Spinal cord (tissue), 10 donors: ENCODE measurements at places on chromosomes 1 and 21. TPM values are rescaled to one million over a fixed set of nuclear protein-coding genes. Genes with fewer than 3 reads are reported as not detected.

DNA sequence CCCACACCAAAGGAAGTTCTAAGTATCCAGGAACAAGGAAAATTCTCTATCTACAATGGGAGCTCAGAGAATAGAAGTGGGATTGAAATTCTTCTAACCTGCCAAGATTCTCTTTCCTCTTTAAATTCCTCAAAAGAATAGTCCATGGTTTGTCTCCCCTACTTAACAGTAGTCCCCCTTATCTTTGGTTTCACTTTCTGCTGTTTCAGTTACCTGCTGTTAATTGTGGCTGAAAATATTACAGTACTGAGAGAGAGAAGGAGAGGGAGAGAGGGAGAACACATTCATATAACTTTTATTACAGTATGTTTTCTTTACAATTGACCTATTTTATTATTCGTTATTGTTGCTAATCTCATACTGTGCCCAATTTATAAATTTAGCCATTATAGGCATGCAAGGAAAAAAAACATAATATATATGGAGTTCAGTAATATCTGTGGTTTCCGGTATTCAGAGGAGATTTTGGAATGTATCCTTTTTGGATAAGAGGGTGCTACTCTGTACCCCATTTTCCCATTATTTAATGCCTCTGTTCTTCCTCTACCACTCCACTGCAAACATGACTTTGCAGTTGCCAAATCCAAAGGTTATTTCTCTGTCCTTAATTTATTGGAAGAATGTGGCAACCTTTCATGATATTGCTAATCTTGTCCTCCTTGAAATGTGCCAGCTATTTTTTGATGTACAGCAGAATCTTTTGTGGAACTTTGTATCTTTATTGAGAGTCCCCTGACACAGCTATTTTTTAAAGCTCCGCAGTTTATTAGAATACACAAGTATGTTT, 68.0 kb downstream of the USP25 start:
- no peak for DNase-seq

GRCh38 chr1:187244623-187245022, 415.9 kb downstream of the PLA2G4A start:
- DNase-seq = no peak

- no peak for DNase-seq
Measured at GRCh38 chr1:58447886-58448285, 98.6 kb downstream of the OMA1 start.

DNA sequence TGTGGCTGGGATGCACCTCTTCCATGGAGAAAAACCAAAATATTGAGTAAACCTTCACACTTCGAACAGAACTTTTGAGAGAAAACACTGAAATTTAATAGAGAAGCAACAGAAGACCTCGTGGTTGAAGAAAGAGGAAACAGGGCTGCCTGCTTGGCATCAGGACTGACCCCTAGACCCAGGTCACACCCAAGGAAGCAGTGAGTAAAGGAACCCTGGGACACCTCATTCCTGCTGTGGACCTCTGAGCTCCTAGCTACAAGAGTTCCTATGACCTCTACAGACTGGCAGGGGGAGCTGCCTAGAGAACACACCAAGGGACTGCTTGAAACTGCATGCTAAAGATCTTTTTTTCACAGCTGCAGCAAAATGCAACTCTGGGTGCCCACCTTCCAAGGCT, 67.8 kb downstream of the FASLG start:
- no peak for DNase-seq

DNA sequence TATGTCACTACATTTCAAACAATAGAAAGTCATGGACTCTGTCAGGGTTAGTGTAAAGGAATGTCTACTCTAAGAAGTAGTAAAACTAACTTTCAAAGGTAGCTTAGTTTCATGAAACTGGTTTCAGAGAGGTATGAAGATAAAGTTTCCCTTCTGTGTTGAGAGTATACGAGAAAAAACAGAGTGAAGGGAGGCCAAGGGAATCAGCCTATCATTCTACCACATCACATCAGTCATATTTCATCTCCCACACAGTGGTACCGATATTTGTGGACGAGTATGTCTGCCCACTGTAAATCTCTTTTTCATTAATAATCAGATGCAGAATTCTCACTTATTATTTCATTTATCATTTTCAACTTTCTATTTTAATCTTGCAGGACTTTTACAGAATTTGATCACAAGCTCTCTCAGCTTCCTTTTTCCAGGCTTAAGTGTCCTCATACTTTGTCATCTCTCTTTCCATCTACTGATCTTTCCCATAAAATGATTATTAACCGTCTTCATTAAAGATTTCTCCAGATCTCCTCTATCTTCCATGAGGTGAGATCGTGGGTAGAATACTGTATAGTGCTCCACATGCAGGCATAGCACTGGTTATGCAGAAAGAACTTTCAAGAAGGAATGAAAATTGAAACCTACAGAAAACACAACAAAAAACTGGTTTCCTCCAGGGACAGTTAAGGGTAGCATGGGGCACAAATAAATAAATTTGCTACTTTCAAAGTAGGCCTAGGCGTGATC, 11.5 kb upstream of the IFI16 start:
- DNase-seq = no peak

GRCh38 chr1:153680120-153680403, 1.6 kb downstream of the NPR1 start:
- DNase-seq = no peak

DNA sequence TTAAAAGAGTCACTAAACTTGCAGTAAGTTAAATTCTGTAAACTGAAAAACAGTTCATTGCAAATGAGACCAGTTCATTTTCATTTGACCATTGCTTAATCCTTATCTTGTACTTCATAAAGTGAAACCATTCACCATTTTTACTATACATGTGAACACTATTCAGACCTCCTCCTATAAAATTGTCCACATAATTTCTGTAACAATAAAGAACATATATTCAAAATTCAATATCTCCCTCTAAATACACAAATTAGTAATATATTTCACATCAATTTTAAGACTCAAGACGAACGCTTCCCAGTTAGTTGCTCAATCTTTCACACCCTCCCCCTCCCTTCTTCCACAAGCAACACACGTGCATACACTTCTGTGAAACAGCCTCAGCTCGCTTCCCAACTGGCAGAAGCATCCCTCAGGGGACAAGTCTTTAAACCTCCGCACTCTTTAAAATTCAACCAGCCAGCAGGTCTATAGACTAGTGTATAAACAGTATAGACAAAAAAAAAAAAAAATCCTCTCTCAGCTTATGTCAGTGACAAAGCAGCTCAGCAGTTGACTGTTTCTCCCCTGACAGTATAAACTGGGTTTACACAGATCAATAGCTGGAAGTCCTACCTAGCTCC, 99.6 kb downstream of the DENND1B start:
- DNase-seq = no peak

DNA sequence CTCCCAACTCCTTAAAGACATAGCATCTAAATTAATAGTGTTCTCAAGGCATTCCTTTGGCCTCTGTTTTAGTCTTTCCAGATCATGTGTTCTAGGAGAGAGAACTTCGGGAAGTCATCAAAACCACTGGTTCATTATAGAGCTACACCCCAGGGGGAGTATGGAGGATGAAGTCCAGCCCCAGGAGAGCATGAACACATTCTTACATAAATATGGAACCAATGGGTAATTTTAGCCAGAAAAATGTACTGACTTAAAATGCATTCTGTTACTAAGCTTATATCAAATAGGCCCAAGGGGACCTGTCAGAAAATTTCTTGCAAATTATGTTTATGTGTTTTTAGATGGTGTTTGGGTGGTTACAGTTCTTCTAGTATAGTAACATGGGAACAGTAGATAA, 165.2 kb downstream of the NTMT2 start:
- no peak for DNase-seq

DNA sequence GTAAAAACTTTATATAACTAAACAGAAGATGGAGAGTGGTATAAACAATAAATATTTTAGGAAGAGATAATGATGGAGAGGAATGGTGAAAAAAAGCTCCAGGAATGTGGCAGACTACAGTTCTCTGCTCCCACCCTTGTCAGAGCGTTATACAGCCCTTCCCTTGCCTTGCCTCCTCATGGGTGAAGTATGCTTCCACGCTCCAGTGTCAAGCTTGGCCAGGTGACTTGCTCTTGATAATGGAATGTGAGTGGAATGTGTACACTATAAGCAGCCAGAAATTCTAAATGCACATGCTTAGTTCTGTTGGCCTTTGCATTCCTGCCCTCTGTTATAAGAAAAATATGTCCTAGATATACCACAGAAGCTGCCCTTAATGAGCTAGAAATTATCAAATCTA, 24.7 kb upstream of the POGK start:
- DNase-seq = no peak

- no peak for DNase-seq
Measured at GRCh38 chr21:31900121-31900895, 27.5 kb downstream of the HUNK start.

GRCh38 chr1:221965252-221965651, 223.4 kb upstream of the DUSP10 start:
- DNase-seq = no peak

- DNase-seq = no peak
Measured at GRCh38 chr1:151729966-151730291, 8.6 kb downstream of the RIIAD1 start.

GRCh38 chr1:116486424-116486823, 84.4 kb downstream of the CD58 start:
- no peak for DNase-seq

DNA sequence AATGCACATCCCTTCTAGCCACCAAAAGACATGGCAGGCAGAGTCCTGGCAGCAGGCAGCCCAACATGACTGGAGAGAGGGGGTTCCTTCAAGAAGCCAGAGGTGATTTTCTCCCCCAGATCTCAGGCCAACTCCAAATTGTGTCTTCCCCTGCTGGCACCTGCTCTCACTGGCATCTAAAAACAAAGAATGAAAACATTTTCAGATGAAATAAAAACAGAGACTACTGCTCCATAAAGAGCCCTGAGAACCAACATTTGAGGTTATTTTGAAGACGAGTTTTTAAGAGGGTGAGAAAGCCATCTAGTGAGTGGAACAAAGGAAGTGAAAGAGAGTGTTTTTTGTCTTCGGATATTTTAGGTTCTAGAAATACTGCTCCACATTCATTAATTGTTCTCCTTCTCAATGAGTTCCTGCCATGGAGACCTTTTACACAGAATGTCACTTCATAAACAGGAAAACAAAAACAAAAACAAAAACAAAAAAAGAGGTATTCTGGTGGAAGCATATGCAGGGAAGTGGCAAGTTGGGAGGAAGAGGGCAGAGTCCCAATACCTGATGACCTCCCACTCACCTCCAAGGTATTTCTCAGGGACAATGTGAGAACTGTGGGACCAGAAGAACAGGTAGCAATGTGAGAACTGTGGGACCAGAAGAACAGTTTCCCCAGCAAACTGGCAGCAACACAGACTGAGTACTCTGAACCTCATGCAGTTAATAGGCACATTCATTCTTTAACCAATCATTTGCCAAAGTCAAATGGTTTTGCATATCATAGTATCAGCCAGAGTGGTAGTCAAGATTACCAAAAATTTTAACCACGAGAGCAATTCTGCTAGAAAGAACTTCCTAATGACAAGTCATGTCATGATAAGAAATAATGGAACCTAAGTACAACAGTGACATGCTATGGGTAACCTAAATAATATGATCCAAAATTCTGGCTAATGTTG, 50.0 kb downstream of the KIAA0319L start:
- DNase-seq = no peak

DNA sequence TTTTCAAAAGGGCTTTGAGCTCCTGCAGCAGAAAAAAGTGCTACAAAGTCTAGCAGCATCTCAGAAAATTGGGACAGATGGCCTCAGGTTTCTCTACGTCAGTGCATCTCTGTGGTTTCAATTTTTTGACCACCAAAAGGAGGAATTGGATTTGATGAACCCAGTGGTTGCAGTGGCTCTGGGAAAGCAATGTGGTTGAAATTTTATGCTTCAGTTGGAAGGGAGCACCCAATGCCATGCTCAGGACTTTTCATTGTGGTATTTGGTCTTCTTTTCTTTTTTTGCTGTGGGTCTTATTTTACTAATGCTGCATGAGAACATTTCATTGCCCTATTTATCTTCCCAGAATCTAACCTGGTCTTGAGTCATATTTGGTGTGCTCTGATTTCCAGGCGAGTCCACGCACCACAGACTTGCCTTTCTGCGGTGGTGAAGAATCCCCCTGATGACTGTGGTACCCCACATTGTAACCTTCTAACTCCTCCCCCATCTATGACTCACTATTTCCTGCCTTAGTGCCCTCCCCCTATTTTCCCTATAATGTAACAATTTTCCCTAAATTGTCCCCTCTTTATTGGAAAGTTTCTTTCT, 56.7 kb downstream of the S1PR1 start:
- no peak for DNase-seq

The AMIGO1 gene
- polyA plus RNA-seq = 17.7 TPM

The HCRTR1 gene
- 4.2 TPM for polyA plus RNA-seq

The GPR37L1 gene
- 5.8 TPM for polyA plus RNA-seq

The GBP7 gene
- 0.14 TPM for polyA plus RNA-seq

The ARHGEF10L gene
- 56.8 TPM for polyA plus RNA-seq

The SIPA1L2 gene
- polyA plus RNA-seq = 40.3 TPM

The LRRC38 gene
- polyA plus RNA-seq = 3.8 TPM

The AHDC1 gene
- polyA plus RNA-seq = 68.9 TPM

The SYPL2 gene
- polyA plus RNA-seq = 1.1 TPM

The COQ8A gene
- polyA plus RNA-seq = 20.8 TPM

The FLG gene
- polyA plus RNA-seq = 3.7 TPM

The NR0B2 gene
- not detected for polyA plus RNA-seq

The DPYD gene
- polyA plus RNA-seq = 3.7 TPM
